Upper lobe of left lung (tissue), 6 donors: ENCODE measurements at places on chromosomes 12 and 14. TPM values are rescaled to one million over a fixed set of nuclear protein-coding genes. Genes with fewer than 3 reads are reported as not detected.

The SLC10A1 gene
- not detected for total RNA-seq

The A2ML1 gene
- not detected for total RNA-seq

DNA sequence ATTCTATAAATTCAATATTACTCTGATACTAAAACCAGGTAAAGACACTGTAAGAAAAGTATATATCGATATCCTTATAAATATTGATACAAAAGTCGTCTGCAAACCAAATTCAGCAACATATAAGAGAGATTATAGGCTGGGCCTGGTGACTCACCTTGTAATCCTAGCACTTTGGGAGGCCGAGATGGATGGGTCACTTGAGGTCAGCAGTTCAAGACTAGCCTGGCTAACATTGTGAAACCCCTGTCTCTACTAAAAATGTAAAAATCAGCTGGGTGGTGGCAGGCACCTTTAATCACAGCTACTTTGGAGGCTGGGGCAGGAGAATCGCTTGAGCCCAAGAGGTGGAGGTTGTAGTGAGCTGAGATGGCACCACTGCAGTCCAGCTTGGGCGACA, 13.5 kb upstream of the TUBA1C start:
- DNase-seq = no peak

DNA sequence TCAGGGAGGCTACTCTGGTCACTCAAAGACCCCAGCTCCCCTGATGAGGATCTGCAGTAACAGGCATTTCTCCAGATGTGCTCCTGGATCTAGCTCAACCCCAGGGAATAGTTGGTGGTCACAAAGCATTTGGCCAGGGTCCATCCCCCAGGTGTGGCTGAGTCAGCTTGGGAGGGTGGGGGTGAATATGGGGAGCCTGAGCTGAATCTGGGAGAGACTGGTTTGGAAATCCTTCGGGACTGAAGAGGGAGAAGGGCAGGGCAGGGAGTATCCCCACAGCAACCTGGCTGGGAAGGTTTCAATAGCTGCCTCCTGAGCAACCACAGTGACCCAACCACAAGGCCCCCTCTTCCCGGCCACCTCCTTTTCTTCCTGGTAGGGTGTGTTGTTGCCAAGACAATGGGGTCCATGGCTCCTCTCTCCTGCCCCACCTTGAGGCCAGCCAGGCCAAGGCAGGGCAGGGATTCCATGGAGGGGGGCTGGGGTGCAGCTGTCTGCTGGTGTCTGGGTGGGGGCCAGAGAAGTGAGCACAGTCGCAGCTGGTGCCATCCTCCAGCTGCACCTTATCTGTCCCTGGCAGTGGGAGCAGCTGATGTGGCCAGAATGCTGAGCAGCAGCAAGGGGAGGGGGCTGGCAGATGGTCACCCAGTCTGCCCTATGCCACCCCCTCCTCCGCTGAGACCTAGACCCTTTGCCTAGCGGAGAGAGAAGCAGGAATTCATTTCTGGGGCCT, 5.5 kb downstream of the ASIC1 start:
- no peak for DNase-seq

- no peak for DNase-seq
Measured at GRCh38 chr14:93207468-93208308, 632 bp downstream of the UBR7 start.

- DNase-seq = no peak
Measured at GRCh38 chr12:60174941-60175340, 579.1 kb downstream of the SLC16A7 start.

GRCh38 chr12:46452061-46452615, 79.6 kb upstream of the SLC38A2 start:
- no peak for DNase-seq

GRCh38 chr12:132432126-132432705, 57.7 kb upstream of the FBRSL1 start:
- DNase-seq = peak; percentile 71

- DNase-seq = no peak
Measured at GRCh38 chr12:54160769-54161480, 27.9 kb downstream of the SMUG1 start.

GRCh38 chr14:36829547-36829946, 167.9 kb downstream of the PAX9 start:
- no peak for DNase-seq

GRCh38 chr14:91744068-91744480, 12.2 kb upstream of the CATSPERB start:
- DNase-seq = peak; percentile 45

The CD69 gene
- 25.2 TPM for total RNA-seq

DNA sequence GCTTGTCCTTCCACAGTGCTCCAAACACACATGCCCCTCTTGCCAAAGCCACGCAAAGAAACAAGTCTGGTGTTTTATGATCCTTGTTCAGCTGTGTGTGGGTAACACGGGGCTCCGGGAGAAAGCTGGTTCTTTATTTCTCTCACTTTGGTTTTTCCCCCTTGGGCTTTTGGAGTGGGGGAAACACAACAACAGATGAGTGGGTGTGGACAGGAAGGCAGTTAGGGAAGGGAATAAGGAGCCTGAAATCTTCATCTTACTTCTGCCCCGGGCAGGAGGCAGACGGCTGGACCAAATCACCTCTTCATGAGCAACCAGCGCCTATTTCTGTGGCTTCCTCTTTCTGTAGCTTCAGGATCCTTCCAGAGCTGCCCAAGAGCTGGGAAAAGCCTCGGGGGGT, 218.5 kb downstream of the PHETA1 start:
- DNase-seq = no peak

- peak; percentile 17 for DNase-seq
Measured at GRCh38 chr14:105850853-105851581, 324.6 kb downstream of the TMEM121 start.

The CDK2 gene
- 27.9 TPM for total RNA-seq

The GPR162 gene
- 20.6 TPM for total RNA-seq

The ISCU gene
- total RNA-seq = 147 TPM

The PTPN21 gene
- 46.3 TPM for total RNA-seq

- DNase-seq = no peak
Measured at GRCh38 chr14:60758885-60759284, 24.3 kb downstream of the MNAT1 start.

DNA sequence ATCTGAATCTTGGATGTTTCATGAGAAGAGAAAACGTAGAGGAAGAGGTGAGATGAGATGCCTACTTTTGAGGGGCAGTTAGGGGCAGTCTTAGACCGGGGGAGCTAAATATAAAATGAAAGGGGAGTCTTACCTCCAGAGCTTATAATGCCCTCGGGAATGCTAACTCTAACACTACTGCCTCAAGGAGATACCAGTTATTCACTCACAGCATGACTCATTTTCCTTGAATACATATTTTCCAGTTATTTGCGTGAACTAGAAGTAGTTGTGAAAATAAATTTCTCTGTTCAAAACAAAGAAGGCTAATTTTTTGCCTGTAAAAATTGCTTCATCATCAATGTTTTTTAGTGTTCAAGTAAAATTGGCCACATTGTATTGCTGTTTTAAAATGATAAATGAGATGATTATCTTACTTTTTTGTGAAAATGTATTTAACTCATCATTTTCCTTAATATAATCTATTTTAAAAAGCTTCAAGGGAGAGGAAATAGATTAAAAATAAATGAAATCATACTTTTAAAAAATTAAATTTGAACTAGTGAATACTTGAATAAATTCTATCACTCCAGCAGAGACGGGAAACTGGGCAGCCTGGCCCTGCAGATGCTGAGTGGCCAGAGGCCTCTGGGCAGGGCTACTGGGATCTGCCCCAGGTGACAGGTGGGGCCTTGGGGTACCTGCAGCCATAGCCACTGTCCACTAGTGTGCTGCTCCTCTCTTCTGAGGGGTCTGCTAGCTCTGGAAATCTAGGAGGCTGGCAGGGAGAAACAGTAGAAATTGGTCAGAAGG, 339.3 kb downstream of the EGLN3 start:
- no peak for DNase-seq

DNA sequence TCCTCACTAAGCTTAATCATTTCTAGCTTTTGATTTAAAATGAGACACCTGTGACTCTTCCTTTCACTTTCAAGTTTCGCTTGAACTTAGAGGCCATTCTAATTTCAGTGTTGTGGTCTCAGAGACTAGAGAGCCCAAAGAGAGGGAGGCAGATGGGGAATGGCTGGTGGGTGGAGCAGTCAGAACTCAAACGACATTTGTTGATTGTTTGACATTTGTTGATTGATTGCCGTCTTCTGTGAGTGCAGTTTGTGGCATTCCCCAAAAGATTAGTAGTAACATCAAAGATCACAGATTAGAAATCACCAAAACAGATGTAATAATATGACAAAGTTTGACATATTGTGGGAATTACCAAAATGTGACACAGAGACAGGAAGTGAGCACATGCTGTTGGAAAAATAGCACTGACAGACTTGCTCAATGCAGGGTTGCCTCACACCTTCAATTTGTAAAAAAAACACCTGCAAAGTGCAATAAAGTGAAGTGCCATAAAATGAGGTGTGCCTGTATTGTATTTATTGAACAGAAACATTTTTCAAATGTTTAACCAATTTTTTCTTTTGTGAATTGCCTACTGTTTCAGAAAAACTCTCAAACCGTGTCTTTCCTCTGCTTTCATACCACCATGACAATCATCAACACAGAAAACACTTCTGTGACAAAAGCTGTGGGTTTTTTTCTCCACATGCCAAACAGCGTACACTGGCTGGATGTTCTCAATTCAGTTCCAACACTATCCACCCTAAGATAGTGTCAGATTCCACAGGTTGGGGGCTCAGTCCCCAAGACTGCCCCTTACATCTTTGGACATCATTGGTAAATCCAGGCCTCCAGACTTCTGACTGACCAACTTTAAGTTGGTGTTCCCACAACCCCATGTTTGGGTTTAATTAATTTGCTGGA, 376.3 kb upstream of the RGS6 start:
- no peak for DNase-seq

GRCh38 chr12:15013634-15014179, 40.9 kb downstream of the PDE6H start:
- DNase-seq = no peak

The LRRC10 gene
- not detected for total RNA-seq

GRCh38 chr12:113655919-113656318, 184.2 kb upstream of the LHX5 start:
- no peak for DNase-seq

The RNASE9 gene
- not detected for total RNA-seq
